BJ (cell line): ENCODE measurements at places on chromosomes 2 and 18. TPM values are rescaled to one million over a fixed set of nuclear protein-coding genes. Genes with fewer than 3 reads are reported as not detected.

- DNase-seq: no peak
Observed at GRCh38 chr2:239113171-239113570, 265.3 kb downstream of the TWIST2 start.

- DNase-seq: no peak
Observed at GRCh38 chr2:193377789-193378188, 1183.1 kb upstream of the TMEFF2 start.

DNA sequence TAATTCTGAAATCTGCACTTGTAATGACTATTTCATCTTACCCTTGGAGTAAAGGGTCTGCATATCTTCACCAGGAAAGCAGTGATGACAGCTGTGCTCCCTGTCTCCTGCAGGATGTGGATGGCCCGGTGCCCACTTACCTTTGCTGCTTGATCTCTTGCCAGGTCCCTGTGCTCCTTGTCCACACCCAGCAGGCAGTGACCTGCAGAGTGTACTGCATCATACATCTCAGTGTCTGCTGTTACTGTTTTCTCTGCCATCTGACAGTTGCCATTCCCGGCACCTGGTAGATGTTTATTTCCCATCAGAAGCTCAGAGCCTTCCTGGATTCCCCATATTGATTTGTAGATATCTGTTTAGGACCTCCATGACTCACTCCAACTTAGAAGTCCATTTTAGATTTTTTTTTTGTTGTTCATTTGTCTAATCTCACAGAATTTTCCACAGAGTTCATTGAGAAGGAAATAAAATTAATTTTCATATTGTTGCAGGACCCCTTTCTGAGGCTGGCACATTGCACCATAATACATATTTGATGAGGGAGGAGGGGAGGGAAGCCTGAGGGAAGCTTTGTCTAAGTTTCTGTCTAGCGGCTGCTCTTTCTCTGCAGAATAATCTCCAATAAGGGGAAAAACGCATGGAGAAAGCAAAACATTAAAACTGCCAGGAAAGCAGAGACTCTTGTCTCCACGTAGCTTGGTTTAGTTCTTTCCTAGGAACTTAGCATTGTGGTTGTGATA is 697.5 kb upstream of the RAB6C start:
- no peak for DNase-seq

DNA sequence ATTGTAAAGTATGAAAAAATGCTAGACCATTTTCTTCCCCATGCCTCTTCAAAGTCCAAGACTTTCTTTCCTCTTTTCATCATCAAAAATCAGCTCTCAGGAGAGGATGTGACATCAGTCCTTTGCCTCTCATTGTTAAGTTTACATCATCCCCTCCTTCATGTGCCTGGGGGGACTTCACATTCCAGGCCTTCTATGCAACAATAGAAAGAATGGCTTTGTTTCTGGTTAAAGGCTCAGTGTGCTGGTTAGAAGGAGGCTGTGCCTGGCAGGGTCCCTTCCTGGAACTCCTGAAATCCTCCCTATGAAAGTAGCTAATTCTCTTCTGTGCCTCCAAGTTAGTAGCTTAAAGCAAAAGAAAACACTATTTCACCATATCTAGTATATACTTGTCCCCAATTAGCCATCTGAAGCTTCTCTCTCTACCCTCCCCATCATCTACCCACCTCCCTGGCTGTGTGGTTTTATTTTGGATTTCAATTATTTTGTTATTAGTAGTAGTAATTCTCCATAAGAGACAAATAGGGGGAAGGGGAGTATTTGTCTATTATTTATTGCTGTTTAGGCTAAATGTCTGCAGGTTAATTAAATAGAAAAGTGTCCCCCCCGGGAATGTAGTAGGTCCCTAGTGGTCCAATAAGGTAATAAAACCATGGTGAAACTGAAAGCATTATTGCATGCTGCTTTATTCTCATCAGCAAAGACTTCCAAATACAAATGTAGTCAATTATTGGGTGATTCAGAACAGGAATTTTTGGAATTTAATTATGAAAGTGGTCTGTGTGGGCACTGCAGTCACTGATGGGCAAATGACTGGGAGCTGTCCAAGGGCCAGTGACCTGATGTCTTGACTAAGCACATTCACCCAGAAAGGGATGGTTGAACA is 69.0 kb downstream of the CPO start:
- DNase-seq: no peak

The GPR55 gene
- not detected in 2 replicates for polyA plus RNA-seq

DNA sequence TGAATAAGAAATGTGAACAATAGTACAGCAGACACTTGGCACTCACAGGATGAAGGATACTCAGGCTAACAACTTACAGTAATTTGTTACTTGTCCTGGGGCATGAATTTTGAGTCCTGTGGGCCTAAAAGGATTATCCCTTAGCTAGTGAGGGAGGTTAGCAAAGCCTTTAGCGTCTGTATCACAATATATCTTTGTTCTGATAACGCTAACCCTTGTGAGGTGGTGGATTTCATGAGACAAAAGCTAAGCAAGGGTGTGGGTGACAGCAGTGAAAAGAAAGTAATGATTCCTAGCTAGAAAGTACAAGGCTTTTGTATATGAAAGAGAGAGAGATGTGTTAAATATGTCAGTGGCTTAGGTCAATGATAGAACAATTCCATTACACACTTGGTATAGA is 46.8 kb upstream of the TTC21B start:
- DNase-seq: no peak
